Activated T-helper 1 cell treated with anti-CD3 and anti-CD28 coated beads, Interleukin-2, amount 50 U/mL, for 16 hours (primary cell): ENCODE measurements at places on chromosomes 3 and 15.

DNA sequence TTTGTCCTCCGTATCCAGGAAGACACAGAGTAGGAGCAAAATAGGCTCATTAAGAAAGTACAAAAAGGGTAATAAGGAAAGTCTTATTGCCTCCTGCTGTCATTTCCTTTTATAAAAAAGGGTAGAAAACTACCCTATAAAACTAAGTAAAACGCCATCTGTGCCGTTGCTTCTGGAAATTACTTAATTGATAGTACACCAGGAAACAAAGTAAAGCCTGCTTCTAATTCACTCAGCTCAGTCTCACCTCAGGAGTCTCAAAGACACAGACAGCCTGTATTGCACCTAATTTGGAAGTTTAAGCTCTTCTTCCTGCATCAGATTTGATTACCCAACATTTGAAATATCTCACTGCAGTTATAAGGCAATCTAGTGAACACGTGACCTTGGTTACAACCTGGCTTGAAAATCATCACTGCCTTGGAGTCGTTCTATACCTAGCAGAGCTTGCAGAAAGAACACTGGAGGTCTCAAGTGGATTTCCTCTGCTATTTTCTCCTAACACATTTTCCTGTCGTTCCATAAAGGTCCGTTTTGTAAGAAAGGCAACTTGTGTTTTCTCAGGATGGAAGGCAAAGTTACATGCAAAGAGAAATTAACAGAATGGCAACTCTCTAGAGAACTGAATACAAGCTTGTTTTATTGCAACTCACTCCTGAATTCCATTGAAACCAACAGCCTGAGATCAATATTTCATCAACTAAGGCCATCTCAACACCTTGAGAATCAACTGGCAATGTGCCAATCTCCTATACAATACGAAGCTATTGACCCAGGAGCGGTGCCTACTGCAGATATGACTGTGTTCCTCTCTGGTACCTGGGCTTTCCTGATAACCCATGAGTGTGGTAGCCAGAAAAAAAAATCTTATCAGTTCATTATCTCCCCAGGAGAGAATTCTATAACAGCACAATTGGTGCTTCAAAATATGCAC is 203.3 kb upstream of the LMCD1 start:
- DNase-seq = no peak

DNA sequence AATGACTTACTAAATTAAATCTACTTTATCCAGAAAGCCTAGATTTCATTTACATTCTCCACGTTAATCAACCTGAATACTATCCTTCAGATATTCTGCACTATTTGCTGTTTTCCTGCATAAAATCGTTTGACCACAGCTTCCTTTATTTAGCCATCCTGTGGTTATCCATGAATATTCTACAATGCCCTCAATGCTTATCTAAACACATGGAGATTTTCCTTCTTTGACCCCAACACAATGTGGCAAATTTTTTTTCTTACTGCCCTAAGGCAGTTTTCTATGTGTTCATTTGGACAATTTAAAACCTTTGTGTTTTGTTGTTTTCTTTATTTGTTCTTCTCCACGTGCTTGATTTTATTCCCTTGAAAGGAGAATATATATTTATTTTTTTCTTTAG is 495.5 kb upstream of the ROBO1 start:
- DNase-seq = no peak

DNA sequence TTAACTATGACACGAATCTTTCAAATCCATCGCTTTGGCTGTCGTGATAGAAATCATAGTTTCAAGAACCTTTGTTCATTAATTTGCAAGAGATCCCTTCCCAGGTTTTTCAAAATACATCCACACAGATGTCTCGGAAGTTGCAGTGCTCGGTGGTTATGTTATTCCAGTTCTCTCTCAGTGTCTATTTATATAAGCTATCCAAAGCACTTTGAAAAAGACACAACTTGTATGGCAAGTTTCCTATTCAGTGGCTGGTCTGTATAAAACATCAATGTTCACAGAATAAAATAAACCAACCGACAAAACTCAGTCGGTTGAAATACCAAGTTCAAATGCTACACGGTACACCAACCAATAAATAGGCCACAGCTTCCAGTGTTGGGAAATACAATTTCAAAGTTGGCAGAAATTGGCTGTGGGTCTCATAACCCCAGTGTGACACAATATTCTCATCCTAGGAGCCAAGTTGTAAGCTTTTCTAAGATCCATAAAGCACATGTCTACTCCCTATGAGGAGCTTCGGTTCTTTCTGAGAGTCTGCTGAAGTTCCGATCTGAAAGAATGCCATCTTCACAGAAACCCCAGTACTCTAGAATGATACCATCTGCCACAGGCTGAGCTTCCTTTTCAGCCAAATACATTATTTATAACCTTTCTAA is 23.7 kb downstream of the SATB1 start:
- DNase-seq = no peak

DNA sequence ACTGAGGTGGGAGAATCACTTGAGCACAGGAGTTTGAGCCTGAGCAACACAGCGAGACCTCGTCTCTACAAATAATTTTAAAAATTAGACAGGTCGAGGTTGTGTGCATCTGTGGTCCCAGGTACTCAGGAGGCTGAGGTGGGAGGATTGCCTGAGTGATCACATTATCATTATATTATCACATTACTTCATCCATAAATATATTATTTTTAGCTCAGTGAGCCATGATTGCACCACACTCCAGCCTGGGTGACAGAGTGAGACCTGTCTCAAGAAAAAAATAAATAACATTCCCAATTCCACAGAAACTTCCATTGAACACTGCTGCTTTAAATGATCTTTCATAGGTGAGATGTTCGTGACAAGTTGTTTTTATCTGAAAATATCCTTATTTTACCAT is 21.8 kb downstream of the GABPB1 start:
- no peak for DNase-seq

- no peak for DNase-seq
Observed at GRCh38 chr3:178131801-178132200, 404.4 kb upstream of the KCNMB2 start.

- DNase-seq = no peak
Observed at GRCh38 chr3:172717493-172718088, 6.7 kb upstream of the NCEH1 start.

DNA sequence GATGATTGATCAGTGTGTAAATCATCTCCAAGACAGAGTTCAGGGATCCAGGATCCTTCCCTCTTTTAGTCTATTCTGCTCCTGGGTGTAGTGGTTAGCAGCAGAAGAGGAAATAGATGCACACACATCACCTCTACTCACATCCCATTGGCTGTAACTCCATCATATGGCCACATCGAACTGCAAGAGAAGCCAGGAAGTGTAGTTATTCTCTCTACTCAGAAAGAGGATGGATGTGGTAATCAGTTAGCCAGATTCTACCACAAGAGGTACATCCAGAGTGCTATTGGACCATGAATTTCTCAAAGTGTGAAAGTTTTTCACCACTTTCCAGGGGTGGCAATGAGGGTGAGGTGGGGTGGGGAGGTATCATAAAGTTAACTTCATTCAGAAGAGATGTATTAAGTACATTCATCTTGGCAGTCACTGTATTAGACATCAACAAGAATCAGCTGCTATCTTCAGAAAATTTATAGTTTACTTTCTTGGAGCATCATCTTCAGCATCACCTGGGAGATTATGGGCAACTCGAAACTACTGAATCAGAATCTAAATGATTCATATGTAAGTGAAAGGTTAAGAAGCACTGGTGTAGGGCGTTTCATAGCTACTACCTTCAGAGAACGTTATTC is 60.6 kb upstream of the GAP43 start:
- no peak for DNase-seq

- DNase-seq = no peak
Observed at GRCh38 chr3:55687526-55687925, 200.4 kb upstream of the WNT5A start.

- DNase-seq = no peak
Observed at GRCh38 chr3:183375787-183376186, 52.6 kb downstream of the MCF2L2 start.

DNA sequence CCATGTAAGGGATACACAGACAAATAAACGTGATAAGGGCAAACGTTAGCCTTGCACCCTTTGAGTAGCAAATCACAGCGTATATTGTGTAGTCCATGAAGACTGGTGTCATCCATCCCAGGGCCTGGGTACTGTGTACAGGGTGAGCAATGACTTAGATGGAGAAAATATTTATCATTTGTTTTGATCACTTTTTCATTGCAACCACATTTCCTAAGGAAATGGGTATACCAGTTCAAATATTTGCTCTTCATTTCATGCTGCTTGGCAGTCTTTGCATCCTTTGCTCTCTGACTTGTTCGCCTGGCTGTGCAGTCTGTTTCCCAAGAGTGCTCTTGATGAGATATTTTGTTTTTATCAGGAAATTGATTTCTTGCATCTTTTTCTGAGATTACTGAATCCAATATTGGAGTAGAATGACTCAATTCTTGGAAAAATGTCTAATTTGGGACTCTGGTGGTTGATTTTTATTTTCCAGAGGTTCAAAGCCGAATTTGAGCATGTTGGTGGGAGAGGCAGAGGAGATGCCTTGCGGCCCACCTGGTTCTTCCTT is 424.6 kb upstream of the SEMA6D start:
- no peak for DNase-seq

GRCh38 chr3:108184824-108185223 is 37.4 kb downstream of the IFT57 start:
- no peak for DNase-seq

DNA sequence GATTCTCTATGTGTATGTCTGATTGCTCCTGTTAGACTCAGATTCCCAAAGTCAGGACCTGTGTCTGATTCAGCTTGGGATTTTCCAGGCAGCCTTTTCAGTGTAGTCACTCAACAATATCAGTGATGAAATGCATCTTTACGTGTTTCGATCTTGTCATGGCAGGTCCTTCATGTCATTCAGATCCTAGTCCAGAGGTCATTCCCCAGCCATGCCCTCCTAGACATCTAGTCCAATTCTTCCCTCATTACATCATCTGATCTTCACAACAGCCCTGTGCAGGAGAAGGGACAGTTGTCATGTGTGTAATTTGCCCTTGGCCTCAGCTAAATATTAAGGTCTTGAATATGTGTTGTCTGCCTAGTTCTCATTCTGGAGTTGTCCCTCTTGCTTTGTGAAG is 153.2 kb upstream of the NR2E3 start:
- no peak for DNase-seq

DNA sequence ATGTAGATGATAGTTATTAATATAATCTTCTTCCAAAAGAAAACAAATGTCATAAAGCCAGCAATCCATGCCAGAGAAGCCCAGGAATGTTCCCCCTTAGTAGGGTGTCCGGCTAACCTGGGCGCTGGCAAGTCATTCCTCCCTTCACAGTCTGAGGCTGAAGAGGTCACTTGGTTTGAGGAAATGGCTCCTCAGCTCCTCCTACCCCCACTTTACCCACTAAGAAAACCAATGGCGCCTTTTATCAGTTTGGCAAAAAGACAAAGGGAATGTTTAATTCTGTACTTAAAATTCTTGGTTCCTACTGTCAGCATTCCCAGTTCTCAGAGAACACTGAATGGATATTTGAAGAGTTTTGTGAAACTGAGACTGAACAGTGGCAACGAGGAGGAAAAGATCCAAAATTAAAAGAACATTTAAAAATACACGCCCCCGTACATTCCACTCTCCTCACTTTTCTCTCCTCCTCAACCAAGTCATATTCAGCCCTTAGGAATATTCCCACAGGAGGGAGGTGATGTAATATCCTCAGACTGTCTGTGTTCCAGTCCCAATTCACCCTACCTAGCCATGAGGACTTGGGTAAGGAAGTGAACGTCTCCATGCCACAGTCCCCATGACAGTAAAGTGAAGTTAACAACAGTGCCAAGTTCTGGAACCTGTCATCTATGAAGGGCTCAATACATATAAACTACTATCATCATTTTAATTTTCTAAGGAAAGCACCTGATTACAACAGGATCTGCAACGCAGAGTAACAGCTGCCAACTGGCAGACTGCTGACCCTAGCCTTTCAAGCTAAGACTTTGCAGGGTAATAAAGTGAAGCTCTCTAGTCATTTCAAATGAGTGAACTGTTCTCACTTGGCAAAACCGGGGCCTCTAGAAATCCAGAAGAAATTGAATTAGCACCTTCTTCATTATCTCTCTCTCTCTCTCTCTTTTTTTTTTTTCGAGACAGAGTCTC is 234.5 kb upstream of the ICE2 start:
- no peak for DNase-seq

- DNase-seq = no peak
Observed at GRCh38 chr3:26091626-26092025, 301.7 kb downstream of the OXSM start.

DNA sequence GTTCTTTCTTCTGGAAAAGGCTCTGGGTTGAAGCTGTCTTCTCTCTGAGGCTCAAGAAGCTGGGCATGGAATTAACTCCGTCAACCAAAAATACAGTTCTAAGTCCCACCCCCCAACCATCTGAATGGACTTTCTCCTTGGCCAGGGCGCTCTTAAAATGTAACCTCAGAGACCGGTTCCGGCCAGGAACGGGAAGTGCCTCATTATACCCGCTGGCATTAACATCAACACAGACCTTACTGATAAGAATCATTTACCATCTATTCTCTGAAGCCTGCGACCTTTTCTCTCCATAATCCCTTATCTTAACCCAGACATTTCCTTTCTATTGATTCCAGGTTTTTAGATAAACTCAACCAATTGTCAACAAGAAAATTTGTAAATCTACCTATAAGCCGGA is 64.7 kb downstream of the ATP1B3 start:
- no peak for DNase-seq

GRCh38 chr3:55341502-55342031 is 145.5 kb downstream of the WNT5A start:
- DNase-seq = no peak

DNA sequence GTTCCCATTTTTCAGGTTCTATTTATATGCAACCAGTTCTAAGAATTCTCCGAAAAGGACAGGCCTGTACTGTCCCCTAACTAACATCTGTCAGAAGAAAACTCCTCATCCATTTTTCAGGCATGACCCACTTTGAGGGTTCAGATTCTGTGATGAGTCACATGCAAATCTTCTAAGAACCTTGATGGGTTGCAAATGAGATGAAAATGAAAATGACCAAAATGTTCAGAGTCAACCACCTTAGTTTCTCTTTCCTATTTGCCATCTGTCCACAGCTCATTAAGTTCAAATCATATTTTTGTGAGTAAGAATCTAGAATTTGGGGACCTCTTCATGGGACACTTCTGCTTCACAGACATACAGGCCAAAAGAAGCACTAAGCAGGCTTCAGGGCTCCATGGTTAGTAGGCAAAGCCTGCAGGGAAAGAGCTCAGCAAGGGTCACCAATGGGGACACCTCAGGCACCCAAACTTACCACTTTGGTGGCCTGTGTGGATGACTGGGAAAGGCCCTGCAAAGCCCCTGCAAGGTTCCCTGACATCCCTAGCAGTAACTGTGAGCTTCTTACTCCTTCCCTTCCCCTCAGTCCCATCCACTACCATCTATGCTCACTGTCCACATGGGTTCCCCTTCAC is 122.0 kb downstream of the WDR76 start:
- no peak for DNase-seq

DNA sequence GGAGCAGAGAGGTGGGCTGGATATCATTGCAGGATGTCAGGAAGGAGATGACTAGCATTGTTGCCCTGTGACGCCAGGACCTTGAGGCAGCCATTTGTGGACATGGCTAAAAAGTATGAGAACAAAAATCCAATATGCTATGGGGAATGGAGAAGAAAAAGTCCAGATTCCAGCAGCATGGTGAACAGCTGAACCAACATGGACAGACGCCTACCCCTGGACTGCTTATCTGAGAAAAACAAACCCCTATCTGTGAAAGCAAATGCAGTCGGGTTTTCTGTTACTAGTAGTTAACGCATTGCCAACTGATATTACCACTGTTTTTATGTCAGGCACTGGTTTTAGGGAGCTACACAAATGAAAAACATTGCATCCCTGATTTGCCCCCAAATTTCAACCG is 251.2 kb upstream of the RORA start:
- no peak for DNase-seq
